Cerebellum (tissue), 4 donors: ENCODE measurements at places on chromosomes 11 and 22. TPM values are rescaled to one million over a fixed set of nuclear protein-coding genes. Genes with fewer than 3 reads are reported as not detected.

The USP2 gene
- 1.1 TPM for total RNA-seq

The FAM89B gene
- total RNA-seq, result 24.7 TPM

The OR52A1 gene
- total RNA-seq, result not detected

The NUDT22 gene
- 12.4 TPM for total RNA-seq

The RANGAP1 gene
- total RNA-seq, result 27.9 TPM

The PPFIA1 gene
- 45.7 TPM for total RNA-seq

The CEP164 gene
- total RNA-seq, result 35.1 TPM

The CCDC89 gene
- 1.4 TPM for total RNA-seq

The KRTAP5-2 gene
- total RNA-seq, result not detected

The TTC38 gene
- 15.3 TPM for total RNA-seq
